ENCODE measurements at places on chromosomes 16 and 17.

- no peak for DNase-seq
Measured at GRCh38 chr17:79325709-79326430, 251.2 kb downstream of the ENGASE start.

DNA sequence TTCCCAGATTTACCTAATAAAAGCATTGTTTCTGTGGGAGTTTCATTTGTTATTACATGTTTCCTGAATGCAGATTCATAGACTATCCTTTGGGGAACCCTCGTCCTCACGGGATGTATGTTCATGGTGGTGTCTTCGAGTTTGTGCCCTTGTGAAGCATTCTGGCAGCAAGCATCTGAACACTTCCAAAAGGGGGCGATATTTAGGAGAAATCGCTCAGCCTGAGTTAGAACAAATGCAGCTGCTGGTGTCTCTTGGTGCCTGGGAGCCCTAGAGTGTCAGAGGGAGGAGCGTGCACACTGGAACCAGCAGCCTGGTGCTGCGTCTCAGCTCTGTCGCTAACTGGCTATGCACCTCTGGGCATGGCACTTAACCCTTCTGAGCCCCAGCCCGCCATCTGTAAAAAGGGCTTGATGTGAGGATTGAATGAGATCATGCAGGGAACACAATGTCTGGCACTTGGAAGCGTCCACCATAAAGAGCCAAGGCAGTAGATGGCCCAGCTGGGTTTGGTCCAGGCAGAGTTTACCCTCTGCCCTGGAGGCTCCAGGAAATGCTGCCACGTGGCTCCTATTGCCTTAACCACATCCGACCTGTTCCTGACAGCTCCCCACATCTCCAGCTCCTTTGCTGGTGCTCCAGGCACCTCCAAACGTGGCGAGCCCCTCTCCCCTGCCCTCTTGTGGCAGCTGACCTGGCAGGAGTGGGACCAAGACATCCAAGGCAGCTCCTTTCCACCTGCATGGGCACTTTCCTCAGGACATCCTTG lies 25.0 kb upstream of the C16orf78 start:
- DNase-seq: no peak

DNA sequence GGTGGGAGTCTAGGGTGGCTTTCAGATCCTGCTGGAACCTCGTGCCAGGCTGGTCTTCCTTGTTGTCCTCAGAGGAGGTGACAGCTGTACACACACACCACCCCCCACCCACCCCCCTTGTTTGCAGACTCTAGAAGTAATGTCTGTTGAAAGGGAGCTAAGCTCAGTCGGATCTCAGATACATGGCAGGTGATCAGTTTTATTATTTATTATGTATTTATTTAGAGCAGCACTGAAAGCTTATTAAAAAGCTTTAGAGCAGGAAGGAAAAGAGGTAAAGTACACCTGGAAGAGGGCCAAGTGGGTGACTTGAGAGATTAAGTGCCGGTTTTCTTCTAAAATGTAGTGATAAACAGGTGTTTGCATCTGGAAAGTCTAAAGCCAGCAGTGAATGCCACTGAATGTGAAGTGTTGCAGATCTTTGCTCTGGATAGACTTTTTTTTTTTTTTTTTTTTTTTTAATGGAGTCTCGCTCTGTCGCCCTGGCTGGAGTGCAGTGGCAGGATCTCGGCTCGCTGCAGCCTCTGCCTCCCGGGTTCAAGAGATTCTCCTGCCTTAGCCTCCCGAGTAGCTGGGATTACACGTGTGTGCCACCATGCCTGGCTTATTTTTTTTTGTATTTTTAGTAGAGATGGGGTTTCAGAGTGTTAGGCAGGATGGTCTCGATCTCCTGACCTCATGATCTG lies 40.2 kb downstream of the FOXK2 start:
- DNase-seq: no peak

- DNase-seq: no peak
Measured at GRCh38 chr16:82386761-82387160, 216.7 kb upstream of the MPHOSPH6 start.

GRCh38 chr17:29005936-29006511 lies at the start of gene SEZ6:
SEZ6 (minus strand) TSS chr17:29006033; CDS start chr17:29005869, 164 bp downstream.
- DNase-seq: peak; percentile 25

- no peak for DNase-seq
Measured at GRCh38 chr16:67431775-67432505, 1.0 kb downstream of the HSD11B2 start.

DNA sequence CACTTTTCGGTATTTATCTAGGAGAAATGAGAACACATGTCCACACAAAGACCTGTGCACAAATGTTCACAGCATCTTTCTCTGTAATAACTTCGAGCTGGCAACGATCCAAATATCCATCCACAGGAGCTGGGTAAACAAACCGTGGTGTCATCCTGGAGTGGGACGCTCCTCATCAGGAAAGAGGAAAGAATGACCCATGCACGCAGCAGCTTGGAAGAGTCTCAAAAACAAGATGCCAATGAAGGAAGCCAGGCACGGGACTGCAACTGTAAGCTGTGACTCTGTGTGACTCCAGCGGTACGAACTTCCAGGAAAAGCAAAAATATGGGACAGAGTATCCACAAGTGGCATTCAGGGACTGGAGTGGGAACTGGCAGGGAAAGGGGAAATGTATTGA lies 36.7 kb upstream of the CIBAR2 start:
- no peak for DNase-seq

- DNase-seq: no peak
Measured at GRCh38 chr16:56894331-56894917, 29.4 kb downstream of the SLC12A3 start.

DNA sequence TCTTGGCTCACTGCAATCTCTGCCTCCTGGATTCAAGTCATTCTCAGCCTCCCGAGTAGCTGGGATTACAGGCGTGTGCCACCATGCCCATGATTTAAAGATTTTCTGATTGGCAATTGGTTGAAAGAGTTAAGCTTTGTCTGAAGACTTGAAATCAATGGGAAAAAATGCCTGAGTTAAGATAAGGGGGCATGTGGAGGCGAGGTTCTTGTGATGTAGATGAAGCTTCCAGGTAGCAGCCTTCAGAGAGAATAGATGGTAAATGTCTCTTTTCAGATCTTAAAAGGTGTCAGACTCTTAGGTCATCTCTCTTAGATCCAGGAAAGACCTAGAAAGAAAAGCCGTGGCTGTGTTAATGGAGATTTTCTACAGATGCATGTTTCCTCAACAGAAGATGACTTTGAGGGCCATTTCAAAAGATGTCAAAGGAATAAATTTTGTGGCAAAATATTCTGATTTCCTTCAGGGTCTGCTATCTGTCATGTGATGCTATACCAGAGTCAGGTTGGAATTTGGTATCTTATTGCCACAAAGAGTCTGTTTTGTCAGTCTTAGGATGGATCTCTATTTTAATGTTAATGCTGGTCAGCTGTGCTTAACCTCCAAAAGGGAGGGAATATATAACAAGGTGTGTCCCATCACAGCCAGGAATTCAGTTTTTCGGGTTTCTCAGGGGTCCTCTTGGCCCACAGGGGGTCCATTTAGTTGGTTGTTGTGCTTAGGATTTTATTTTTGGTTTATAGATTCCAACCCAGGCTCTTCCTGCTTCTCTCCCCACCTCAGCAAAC lies 58.3 kb upstream of the AKTIP start:
- no peak for DNase-seq

DNA sequence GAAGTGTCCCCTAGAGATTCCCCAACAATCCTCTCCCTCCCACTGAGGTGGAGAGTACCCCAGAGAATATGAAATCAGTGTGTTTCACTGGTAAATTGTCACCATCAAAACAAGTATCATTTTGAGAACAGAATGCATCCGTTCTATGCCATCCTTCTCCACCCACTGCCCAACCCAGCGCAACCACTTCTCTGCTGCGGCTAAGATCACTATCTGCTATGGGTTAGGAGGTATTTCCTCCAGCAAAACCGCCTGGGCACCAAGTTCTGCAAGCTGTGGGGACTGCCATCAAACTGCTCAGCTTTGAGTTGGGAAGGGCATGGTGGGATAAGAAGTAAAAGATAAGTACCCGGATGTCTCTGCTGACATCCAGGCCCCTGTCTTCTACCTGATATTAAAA lies 24.4 kb downstream of the CNTNAP1 start:
- DNase-seq: no peak

- no peak for DNase-seq
Measured at GRCh38 chr16:49859125-49859811, 3.4 kb upstream of the ZNF423 start.

GRCh38 chr17:75524970-75525805 lies at the start of gene LLGL2:
LLGL2 (plus strand) TSS chr17:75525697; CDS start chr17:75543427, 17,730 bp downstream.
- peak; percentile 86 for DNase-seq

DNA sequence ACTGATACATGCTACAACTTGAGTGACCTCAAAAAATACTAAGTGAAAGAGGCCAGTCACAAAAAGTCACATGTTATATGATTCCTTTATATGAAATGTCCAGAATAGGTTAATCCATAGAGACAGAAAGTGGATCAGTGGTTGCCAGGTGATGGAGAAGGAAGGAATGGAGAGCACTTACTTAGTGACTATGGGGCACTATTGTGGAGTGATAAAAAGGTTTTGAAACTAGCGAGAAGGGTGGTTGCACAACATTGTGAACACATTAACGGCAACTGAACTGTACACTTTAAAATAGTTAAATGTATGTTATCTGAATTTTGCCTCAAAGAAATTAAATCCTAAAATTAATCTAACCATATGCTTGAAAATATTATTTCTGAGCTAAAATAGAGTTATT lies 25.9 kb downstream of the AMFR start:
- no peak for DNase-seq

GRCh38 chr16:12995721-12996372 lies 94.4 kb downstream of the SHISA9 start:
- no peak for DNase-seq

GRCh38 chr17:21089933-21090901 lies 36.5 kb upstream of the DHRS7B start:
- no peak for DNase-seq

GRCh38 chr16:29688172-29688571 lies 9.2 kb downstream of the QPRT start:
- no peak for DNase-seq

- DNase-seq: no peak
Measured at GRCh38 chr17:27494192-27495091, 38.2 kb downstream of the KSR1 start.

- no peak for DNase-seq
Measured at GRCh38 chr16:14151256-14152030, 80.3 kb downstream of the MRTFB start.

- no peak for DNase-seq
Measured at GRCh38 chr16:11340710-11341109, 4.5 kb upstream of the RMI2 start.

DNA sequence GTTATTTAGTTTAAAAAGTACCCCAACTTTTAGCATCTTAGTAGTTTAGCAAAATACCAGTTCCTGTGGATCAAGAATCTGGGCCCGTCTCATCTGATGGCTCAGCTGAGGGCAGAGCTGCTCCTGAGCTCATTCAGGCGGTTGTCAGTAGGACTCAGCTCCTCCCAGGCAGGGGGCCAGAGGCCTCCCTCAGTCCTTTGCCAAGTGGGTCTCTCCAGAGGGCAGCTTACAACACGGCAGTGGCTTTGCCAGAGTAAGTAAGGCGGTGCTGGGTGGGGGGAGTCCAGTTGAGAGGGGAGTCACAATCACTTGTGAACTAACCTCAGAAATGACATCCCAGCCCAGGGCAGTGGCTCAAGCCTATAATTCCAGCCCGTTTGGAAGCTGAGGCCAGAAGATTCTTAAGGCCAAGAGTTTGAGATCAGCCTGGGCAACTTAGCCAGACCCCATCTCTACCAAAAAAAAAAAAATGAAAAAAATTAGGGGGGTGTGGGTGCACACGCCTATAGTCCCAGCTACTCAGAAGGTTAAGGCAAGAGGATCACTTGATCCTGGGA lies 81.5 kb upstream of the MED9 start:
- no peak for DNase-seq

DNA sequence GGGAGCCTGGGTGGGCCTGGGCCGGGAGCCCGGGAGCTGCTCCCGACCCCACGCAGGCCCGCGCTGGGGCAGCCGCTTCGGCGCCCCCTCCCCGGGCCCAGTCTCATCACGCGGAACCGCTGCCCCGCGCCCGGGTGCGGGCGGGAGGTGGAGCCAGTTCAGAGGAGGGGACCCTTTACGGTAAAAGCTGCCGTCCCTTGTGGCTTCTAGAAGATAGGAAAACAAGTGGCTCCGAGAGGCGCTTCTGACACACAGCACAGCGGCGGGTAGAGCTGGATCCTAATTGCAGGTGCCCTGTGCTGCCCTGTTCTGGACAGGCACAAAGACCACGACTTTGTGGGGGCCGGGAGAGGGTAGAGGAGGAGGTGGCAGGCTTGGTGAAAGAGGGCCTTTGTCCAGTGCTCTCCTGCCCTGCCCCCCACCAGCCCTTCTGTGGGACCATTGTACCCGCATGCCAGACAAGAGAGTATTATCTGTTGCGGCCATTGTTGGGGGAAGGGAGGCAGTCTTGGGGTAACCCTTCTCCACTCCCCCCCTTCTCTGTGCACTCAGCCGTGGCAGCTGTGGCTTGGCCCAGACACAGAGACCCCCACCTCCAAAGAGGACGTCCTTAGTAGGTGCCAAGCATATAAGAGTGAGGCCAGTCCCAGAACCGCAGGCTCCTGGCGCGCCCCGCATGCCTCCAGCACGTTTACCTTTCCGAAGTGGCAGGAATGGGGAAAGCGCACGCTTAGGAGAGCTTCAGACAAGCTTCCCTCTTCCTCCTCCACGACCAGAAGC lies 736 bp downstream of the CNP start:
- peak; percentile 27 for DNase-seq

DNA sequence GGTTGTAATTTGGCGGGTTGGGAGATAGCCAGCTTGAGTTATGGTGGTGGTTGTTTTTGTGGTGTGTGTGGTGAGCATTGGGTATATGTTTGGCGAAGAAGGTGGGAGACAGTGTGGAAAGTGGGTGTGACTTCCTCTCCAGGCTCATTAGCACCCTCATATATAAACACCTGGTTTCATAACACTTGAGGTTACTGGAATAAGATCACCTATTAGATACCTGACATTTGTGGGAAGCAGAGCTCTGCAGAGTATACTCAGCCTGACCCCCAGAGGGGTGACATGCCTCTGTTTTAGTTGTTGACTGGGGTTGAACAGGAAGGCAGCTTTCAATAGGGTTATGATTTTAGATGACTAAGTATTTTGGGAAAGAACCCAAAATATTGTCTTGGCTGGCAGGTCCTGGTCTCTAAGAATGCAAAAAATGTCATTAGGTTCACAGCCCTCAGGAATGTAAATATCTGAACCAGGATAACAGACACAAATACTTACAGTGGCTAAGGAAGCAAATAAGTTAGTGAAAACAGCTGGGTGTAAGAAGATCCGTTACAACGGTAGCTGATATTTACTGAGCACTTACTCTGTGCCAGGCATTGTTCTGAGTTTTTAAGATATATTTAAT lies 18.3 kb upstream of the EFCAB13 start:
- no peak for DNase-seq

- DNase-seq: no peak
Measured at GRCh38 chr17:8117980-8118768, at the start of gene ALOXE3. ALOXE3 (minus strand) TSS chr17:8118514; CDS start chr17:8117990, 524 bp downstream.

GRCh38 chr16:68022728-68023537 lies at the start of the genes DDX28 and DUS2:
DDX28 (minus strand) TSS chr16:68023232; CDS start chr16:68023202, 30 bp downstream.
DUS2 (plus strand) TSS chr16:68023284; CDS start chr16:68038024, 14,740 bp downstream.
- DNase-seq: peak; percentile 96
